T-helper 1 cell (primary cell): ENCODE measurements at places on chromosomes 6 and 20.

GRCh38 chr6:87277123-87277522, 45.3 kb upstream of the SMIM8 start:
- DNase-seq, result no peak

- DNase-seq, result no peak
Measured at GRCh38 chr20:50992733-50993457, 30.0 kb downstream of the KCNG1 start.

DNA sequence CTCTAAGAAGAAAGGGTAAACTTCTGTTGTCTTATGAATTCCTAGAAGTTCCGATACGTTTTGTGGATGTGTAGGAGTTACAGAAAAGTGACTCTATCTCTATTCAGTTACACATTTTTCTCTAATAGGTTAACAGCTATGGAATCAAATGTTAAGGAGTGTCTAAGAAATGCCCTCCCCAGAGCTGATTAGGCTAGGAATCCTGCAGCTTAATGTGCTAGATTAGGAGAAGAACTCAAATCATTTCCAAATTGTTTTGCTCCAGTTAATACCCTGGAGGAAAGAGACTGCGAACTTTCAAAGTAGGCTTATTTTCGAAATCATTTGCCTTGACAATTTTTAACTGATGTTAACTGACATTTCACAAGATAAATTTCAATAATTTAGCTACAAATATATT, 51.9 kb downstream of the IBTK start:
- DNase-seq, result no peak

DNA sequence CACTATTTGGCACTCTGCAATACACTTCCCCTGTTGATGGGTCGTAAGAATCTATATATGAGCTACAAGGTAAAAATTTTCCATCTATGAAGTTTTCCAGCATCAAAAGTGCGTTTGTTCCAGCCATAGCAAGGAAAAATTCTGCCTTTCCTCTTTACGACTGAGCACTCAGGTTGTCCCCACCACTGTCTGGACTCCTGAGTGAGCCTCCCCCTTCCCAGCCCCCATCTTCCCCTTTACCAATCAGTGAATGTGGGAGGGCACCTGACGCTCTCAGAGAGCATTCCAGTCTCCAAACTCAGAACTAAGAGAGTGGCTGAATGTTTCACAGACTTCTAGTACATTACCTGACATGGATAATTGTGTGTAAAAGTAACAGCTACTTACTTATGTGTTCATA, at the start of gene ALDH8A1:
Gene ALDH8A1, minus strand, starts transcription at position 175 of the 400 bp plus-strand sequence. Its CDS starts 48 bp downstream, at position 127.
- DNase-seq, result no peak

- DNase-seq, result no peak
Measured at GRCh38 chr6:41767112-41767833, 12.4 kb downstream of the FRS3 start.

DNA sequence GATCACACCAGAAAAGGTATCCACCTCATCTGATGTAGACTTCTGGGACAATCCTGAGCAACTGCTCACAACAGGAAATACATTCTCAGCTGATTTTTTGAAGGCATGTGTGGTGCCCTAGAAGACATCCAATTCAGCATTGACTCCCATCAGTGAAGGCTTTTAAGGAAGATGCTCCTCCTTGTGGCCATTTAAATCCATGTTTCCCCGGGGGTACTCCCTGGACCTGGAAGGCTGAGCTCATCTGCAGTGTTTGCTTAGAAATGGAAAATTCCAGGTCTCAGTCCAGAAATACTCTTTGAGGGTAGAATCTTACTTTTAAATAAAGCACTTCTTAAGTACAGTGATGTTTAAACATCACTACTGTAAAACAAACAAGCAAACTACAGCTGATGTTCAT, 195.5 kb upstream of the PDE10A start:
- DNase-seq, result no peak

- DNase-seq, result no peak
Measured at GRCh38 chr6:148322704-148323103, 19.9 kb upstream of the SASH1 start.

- DNase-seq, result no peak
Measured at GRCh38 chr20:34703061-34703423, 1.1 kb upstream of the TP53INP2 start.

DNA sequence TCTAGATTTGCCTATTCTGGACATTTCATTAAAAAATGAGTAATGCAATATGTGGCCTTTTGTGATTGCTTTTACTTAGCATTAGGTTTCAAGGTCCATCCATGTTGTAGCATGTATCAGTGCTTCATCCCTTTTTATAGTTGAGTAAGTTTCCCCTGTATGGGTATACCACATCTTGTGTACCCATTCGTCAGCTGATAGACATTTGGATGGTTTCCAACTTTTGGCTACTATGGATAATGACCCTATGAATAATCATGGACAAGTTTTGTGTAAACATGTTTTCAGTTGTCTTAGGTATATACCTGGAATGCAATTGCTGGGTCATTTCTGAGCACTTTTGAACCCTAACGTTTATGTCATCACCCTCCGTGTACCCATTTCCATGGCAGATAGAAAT, 15.4 kb downstream of the METTL24 start:
- DNase-seq, result no peak

DNA sequence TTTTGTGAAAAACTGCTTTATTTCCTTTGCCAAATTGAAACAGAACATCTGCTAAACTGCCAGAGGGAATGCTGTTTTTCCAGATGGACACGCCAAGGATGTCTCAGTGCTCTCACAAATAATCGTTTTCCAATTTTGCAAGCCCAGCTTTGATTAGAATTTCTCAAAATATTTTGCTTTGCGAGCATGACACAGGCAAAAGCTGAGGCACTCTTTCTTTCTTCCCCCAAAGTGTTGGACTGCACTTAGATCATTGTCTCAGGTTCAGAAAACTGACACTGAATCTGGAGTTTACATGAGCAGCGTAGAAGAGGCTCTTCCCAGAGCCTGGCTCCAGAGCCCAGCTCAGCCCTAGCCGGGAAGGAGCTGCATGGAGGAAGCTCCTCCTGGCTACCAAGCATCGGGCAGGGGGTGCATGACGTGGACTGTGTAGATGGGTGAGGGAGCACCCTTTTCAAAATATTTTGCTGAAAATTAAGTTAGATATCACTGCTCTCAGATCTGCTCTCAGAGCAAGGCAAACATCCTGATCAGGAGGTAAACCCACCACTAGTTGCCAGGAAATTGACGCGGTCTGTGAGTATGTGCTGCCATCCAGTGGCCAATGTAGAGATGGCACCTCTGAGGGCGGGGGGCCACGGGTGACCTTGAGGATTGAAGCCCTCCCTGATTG, 107.5 kb downstream of the SLC22A3 start:
- peak; percentile 23 for DNase-seq

GRCh38 chr20:37914672-37915433, 11.9 kb downstream of the VSTM2L start:
- DNase-seq, result no peak

DNA sequence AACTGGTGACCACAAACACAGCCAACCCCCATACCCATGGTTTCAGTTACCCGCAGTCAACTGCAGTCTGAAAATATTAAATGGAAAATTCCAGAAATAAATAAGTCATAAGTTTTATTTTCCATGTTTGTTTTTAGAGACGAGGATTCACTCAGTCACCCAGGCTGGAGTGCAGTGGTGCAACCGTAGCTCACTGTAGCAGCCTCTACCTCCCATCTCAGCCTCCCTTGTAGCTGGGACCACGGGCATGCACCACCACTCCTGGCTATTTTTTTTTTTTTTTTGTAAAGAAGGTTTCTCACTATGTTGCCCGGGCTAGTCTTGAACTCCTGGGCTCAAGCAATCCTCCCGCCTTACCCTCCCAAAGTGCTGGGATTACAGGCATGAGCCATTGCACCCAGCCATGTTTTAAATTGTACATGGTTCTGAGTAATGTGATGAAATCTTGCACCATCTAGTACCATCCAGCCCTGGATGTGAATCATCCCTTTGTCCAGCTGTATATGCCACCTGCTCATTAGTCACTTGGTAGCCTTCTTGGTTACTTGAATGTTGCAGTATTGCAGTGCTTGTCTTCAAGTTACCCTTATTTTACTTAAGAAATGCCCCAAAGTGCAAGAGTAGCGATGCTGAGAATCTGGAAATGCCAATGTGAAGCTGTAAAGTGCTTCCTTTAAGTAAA, 14.5 kb downstream of the CSNK2A1 start:
- no peak for DNase-seq

DNA sequence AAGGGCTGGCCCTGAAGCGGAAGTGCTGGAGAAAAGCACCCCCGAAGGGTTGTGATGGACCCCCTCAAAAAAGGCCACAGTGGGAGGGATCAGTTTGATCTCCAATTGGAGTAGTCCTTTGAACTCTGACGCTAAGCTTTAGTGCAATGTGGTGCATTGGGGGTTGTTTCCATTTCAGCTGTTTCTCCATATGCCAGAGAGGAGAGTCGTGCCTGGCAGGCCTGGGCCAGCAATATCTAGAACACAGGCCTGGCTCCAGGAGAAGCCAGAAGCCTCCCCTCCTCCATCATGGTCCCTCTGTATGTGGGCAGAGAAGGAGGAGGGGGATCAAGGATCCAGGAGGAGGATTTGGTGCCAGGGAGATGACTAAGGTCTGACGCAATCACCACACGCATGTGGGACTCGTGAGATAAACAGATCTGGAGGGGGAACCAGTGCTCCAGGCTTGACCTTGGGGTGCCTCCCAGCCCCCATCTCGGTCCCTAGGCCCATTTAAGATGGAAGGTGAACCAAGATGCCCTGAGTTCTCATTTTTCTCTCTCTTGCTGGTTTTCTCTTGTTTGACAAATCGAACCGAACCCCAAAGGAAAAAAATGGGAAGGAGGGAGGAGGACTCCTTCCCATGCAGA, 517.4 kb upstream of the JARID2 start:
- no peak for DNase-seq

- DNase-seq, result no peak
Measured at GRCh38 chr6:89051676-89052075, 28.9 kb upstream of the PNRC1 start.

DNA sequence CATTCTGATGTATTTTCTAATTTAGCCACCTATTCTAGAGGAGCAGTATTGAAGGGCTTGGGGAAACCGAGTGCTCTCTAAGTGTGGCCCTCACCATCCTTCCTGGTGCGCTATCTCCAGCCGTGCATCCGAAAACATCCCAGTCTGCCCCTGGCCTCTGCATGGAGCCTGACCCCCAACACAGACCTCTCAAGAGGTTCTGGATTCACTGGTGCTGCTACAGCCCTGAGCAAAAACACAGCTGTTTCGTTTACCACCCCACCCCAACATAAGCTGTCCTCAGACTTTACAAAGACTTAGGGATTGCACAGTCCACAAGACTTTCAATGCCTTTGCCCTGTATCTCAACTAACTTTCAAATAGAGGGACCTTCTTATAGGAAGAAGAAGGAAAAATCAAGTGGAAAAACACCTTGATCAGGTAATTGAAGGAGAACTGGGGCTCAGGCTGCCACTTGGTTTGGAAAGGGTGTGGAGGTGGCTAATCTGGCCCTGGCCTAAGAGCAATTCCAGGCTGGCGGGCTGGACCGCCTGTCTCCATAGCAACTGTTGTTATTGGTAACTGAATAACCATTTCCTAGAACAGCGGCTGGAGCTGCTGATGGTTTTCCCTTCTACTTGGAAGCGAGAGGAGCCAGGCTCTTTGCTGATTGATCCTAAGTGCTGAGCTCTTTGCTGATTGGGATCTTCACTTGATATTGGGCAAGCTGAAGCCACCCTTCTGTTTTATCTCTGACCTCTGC, 90.2 kb upstream of the TOX2 start:
- DNase-seq, result no peak

GRCh38 chr6:116682334-116682712, 1.3 kb downstream of the KPNA5 start:
- peak; percentile 16 for DNase-seq

- DNase-seq, result no peak
Measured at GRCh38 chr6:137696765-137697164, 170.3 kb upstream of the TNFAIP3 start.

GRCh38 chr6:152341596-152341995, 295.6 kb downstream of the SYNE1 start:
- no peak for DNase-seq

GRCh38 chr6:53045891-53046673, 19.1 kb upstream of the FBXO9 start:
- no peak for DNase-seq

GRCh38 chr6:142913511-142914047, 31.4 kb downstream of the HIVEP2 start:
- DNase-seq, result peak; percentile 22

- DNase-seq, result no peak
Measured at GRCh38 chr6:88086792-88087191, 39.2 kb downstream of the SPACA1 start.

GRCh38 chr20:32125506-32125905, 16.0 kb downstream of the TM9SF4 start:
- no peak for DNase-seq

- no peak for DNase-seq
Measured at GRCh38 chr6:1390946-1391799, 1.8 kb downstream of the FOXF2 start.
